ENCODE measurements at places on chromosomes 16 and 17. TPM values are rescaled to one million over a fixed set of nuclear protein-coding genes. Genes with fewer than 3 reads are reported as not detected.

DNA sequence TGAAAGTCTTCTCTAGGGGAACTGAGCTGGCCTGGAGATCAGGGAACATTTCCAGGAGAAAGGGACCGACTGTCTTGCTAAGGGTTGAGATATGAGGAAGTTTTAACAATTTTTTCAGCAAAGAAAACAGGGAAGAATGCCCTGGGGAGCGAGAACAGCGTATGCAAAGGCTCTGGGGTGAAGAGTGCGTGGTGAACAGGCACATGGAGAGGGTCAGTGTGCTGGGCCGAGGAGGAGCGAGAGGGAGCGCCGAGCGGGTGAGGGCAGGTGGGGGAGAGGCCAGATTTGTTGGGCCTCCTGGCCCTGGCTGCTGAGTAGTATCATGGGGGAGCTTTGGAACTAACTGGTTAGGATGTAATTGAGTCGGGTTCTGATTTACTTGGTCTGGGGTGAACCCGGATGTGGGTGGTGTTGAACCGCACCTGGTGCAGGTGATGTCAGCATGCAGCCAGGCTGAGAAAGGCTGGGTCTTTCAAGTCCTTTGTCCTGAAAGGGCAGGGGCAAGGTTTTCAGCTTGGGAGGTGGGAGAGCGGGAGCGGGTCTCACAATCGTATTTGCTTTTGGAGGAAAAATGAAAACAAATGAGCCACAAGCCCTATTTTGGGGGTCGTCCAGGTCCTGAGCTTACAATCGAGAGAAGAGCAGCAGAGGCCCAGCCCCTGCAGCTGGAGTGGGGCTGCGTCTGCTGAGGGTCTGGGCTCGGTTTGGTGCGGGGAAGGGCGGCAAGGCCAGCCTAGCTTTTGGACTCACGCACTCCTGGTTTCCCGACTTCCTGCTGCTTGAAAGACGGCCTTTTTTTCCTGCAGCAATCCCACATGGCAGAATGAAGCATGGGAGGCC is 11.1 kb upstream of the WFDC1 start:
- H3K27ac ChIP-seq: no peak overlapping the region
- no peak overlapping the region for H3K4me3 ChIP-seq
- H3K36me3 ChIP-seq: no peaks in the 10 kb centered on the region
- H3K4me1 ChIP-seq: no peaks in the 10 kb centered on the region
- peaks cover 5% of the 10 kb centered on the region for H3K27me3 ChIP-seq

- DNase-seq: no peak
- no peaks in the 10 kb centered on the region for H3K4me1 ChIP-seq
- no peak overlapping the region for H3K4me3 ChIP-seq
Measured at GRCh38 chr17:73841431-73842060, 197.3 kb upstream of the SDK2 start.

GAS2L2 gene
- total RNA-seq: not detected

DNA sequence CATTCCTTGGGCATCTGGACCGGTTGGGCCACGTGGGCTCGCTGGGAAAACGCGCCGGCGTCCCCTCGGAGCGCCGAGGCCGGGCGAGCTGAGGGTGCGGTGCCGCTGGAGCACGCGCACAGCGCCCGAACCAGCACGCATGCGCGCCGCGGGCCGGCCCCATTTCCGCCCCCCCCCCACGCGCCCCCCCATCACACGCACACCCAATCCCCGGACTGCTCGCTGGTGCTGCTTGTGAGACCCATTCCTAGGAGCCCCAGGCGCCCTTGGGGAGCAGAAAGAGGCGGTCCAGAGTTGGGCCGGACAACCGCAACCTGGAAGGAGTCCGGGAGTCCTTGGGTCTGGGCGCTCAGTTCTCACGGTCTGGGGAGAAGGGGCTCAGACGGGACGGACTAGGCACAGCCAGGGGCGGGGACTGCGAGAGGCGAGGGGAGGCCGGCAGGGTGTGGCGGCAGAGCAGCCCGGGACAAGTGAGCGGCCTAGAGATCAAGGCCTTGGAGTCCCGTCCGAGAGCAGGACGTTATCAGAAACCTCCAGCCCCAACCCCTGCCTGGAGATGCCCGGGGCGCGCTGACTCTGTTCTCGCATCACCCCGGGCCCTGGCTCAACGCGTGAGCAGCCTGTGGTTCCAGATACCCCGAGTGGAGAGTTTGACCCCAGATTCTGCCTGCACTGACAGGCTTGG is 6.0 kb upstream of the CBX8 start:
- H3K27me3 ChIP-seq: peaks cover 68% of the 10 kb centered on the region
- H3K36me3 ChIP-seq: peaks cover 7% of the 10 kb centered on the region
- no peak overlapping the region for H3K4me3 ChIP-seq
- peaks cover 36% of the 10 kb centered on the region for H3K4me1 ChIP-seq
- peak overlapping the region; percentile 44 for H3K27ac ChIP-seq
- no peak for DNase-seq

DNA sequence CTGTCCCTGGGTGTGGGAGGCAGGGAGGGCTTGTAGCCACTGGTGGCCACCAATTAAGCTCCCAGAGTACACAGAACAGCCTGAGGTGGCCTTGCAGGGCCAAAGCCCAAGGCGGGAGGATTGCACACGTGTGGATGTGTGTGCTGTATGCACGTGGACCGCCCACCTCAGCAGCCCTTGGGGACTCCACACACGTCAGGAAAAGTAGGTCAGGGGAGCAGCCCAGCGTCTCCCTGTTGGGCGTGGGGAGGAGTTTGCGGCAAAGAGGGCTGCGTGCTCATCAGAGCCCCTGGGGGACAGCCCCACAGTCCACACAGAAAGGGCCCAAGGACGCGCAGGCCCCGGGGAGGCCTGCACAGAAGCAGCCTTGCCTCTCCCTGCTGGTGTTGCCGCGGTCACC is 19.6 kb downstream of the SBK1 start:
- DNase-seq: no peak
- peaks cover 27% of the 10 kb centered on the region for H3K4me1 ChIP-seq
- peaks cover 2% of the 10 kb centered on the region for H3K27me3 ChIP-seq
- H3K4me3 ChIP-seq: no peak overlapping the region
- no peaks in the 10 kb centered on the region for H3K36me3 ChIP-seq
- H3K27ac ChIP-seq: no peak overlapping the region

DNA sequence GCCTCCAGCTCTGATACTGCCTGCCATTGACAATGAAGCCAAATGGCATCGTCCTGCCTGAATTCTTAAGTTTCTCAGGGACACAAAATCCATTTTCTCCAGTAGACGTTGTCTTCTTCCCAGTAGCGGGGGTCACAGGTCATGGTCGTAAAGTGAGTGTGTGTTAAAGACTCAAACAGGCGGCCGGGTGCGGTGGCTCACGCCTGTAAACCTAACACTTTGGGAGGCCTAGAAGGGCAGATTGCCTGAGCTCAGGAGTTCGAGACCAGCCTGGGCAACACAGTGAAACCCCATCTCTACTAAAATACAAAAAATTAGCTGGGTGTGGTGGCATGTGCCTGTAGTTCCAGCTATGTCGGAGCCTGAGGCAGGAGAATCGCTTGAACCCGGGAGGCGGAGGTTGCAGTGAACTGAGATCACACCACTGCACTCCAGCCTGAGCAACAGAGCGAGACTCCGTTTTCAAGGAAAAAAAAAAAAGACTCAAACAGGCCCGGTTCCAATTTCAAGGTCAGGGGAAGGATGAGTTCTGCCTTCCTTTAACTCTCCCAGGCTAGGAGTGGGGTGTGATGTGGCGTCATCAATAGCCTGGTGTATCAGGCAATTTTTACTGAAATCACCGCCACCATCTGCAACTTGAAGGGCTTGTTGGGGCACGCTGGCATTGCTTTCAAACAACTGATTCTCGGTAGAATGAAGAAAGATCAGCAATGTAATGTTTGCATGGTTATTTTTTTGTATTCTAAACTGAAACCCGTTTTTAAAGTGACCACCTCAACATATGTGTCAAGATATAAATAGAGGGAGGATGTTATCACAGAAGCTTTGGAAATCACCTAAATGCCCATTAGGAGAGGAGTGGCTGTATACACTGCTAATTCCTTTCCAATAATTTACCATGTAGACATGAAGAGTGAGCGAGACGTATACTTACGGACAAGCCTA is 91.0 kb downstream of the WSCD1 start:
- no peak overlapping the region for H3K27ac ChIP-seq
- H3K36me3 ChIP-seq: no peaks in the 10 kb centered on the region
- no peak for DNase-seq

DNA sequence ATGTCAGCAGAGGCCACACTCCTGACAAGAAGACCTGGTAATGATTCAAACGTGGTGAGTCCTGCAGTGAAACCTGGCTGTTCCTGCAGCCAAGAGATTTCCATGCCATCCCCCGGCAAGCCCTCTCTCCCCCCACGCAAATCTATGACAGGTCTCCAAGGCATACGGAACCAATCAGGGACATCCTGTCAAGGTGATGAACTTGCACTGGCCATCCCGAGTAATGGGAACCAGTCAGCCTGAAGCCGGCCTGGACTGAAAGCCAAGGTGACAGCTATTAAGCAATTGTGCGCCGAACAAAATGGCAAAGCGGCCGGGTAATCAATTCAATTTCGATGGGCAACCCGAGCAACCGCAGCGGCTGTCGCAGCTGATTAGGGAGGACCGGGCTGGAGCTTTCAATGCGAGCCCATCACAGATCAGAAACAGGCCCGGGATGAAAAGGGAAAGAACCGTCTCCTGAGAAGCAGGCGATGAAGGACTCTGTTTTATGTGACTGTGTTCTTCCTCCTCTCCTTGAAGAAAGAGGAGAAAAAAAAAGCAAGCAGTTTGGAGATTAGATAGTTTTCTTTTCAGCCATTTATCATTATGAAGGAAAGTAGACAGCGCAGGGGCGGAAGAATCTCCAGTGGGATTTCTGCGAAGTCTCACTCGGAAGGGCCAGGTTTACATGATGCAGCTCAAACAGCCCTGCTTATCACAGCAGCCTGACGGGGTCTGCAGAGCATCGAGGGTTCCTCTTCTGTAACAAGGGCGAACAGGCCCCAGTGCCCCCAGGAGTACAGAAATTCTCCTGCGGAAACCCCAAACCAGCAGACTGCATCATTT is 35.2 kb downstream of the TBX4 start:
- no peak overlapping the region for H3K27ac ChIP-seq
- no peaks in the 10 kb centered on the region for H3K36me3 ChIP-seq
- no peak for DNase-seq
- H3K4me3 ChIP-seq: no peak overlapping the region

DNA sequence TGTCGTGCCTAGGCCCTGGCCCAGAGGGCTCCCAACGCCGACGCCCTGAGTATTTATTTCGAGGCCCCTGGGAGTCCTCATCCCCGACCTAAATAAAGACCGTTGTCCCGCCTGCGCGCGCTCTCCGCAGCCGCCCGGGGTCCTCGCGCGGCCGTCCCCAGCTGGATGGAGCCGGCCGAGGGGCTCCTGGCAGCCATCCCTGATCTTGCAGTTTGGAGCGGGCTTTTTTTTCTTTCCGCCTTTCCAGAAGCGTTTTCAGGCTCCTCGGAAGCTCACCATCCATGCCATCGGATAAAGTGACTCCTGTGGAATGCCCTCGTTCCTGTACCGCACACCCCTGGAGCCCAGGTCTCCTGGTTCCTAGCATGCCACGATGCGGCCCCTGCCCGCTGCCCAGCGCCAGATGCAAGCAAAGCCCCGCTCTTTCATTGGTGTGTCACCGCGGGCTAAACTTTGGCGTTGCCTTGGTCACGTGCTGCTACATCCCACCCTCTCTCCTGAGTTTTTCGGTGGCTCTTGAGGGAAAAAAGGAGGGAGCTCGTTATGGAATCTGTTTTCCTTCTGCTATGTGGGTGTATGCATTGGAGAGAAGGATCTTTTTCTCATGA is 716 bp downstream of the TMEM94 start:
- peak overlapping the region; percentile 92 for H3K4me3 ChIP-seq
- peaks cover 35% of the 10 kb centered on the region for H3K4me1 ChIP-seq
- peak overlapping the region; percentile 84 for H3K27ac ChIP-seq
- no peaks in the 10 kb centered on the region for H3K27me3 ChIP-seq
- peaks cover 2% of the 10 kb centered on the region for H3K36me3 ChIP-seq

DNAI2 gene
- 0.12 TPM for total RNA-seq

GRCh38 chr17:31355935-31356334 is 34.5 kb upstream of the EVI2A start:
- peaks cover 18% of the 10 kb centered on the region for H3K36me3 ChIP-seq
- no peak overlapping the region for H3K4me3 ChIP-seq
- H3K4me1 ChIP-seq: no peaks in the 10 kb centered on the region

CFAP52 gene
- total RNA-seq: not detected

GRCh38 chr16:52141871-52142270 is 405.1 kb downstream of the TOX3 start:
- DNase-seq: no peak
- no peaks in the 10 kb centered on the region for H3K27me3 ChIP-seq
- H3K27ac ChIP-seq: no peak overlapping the region

TEKT1 gene
- total RNA-seq: not detected

DNA sequence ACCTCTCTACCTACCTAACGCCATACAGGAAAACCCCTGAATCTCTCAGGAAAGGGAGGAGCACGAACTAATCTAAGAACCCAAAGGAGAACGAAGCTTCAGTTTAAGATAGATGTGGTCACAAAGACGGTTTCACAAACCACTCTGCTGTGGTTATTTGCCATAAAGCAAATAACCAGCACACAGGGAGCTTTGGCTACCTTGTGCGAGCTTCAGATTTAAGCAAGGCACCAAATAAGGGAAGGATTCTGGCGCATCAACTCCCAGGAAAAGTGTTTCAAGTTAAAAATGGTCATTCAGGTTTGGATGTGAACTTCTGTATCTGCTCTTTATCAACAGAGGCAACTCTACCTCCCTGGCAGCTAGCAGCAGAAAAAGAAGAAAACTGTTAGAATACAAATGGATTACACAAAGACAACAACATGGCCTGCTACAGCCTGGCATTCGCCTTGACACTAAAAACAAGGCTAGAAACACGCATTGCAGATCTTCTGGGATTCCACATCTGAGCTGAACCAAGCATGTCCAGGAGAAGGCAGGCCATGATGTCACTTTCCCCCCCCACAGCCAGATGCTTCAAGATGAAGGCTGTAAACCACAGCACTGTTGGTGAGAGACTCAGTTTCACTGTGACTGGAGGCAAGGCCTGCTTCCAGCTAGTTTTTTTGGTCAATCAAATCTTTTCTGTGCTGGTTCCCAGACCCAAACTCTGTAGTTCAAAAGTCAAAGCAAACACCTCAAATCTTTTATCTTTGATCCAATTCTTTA is 43.6 kb downstream of the SMG6 start:
- peak; percentile 76 for DNase-seq
- H3K27ac ChIP-seq: peak overlapping the region; percentile 97
- H3K36me3 ChIP-seq: peaks cover 26% of the 10 kb centered on the region
- peak overlapping the region; percentile 73 for H3K4me3 ChIP-seq
- peaks cover 67% of the 10 kb centered on the region for H3K4me1 ChIP-seq

TBC1D3I gene
- 0.36 TPM for total RNA-seq

KRTAP4-3 gene
- not detected for total RNA-seq

DNA sequence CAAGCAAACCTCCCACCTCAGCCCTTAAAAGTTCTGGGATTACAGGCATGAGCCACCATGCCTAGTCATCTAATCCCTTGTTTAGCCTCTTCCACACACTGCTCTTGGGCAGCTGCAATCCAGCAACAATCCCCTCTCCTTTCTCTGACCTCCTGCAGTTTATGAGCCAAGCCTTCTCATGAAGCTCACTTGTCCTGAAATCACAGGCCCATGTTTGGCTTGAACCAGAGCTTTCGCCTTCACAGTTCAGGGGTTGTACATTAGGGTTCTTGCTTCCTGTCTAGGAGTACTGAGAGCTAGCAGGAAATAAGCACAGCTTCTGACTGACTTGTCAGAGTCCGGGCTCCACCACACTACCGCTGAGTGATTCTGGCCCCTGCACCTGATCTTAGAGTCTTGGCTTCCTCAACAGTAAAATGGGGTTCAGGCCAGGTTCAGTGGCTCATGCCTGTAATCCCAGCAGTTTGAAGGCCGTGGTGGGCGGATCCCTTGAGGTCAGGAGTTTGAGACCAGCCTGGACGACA is 16.3 kb downstream of the ERAL1 start:
- peaks cover 14% of the 10 kb centered on the region for H3K4me1 ChIP-seq
- peaks cover 2% of the 10 kb centered on the region for H3K36me3 ChIP-seq
- H3K27ac ChIP-seq: peak overlapping the region; percentile 96
- peak; percentile 44 for DNase-seq
